ENCODE measurements at places on chromosomes 12 and 14.

DNA sequence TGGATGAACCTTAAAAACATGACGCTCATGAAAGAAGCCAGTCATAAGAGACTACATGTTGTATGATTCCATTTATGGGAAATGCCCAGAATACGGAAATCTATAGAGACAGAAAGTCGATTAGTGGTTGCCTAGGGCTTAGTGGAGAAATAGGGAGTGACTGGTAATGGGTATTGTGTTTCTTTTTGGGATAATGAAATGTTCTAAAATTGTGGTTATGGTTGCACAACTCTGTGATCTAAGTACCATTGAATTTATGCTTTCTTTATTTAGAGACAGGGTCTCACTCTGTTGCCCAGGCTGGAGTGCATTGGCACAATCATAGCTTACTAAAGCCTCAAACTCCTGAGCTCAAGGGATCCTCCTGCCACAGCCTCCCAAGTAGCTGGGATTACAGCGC, 8.0 kb downstream of the RBMS2 start:
- no peak for DNase-seq

DNA sequence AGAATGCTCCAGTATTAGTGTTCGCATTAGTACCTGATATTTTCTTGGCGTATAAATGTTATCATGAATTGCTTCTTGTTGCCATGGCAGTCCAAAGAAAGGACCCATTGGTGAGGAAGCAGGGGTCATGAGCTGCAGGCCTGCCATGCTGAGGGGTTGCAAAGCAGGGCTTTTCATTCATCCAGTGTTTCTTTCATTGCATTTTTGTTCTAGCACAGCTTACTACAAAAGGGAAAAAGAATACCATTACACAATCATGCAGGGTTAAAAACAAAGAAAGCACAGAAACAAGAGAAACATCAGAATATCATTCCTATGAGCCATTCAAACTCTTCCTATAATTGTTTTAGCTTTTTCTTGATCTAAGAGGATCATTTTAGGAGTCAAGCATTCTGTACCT, 24.0 kb downstream of the DICER1 start:
- DNase-seq = no peak

DNA sequence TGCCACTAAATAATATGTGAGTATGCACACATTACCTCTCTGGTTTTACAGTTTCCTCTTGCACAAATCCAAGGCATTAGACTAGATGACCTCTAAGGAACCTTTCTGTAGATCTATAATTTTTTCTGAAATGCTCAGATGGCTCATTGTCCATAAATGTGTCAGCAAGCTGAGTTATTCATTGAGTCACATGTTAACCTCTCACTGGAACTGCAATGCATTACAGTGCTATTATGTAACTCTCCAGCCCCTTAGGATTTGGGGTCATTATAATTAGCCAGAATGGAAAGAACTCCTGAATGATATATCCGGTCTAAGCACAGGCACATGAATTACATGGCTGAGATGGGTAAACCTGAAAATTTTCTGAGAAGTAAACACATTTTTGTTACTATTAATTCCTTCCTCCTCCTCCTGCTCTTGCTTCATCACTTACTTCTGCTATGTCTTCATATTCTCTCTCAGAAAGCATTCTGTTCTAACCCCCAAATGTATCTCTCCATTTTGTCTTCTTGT, 20.3 kb upstream of the DRAM1 start:
- DNase-seq = no peak

DNA sequence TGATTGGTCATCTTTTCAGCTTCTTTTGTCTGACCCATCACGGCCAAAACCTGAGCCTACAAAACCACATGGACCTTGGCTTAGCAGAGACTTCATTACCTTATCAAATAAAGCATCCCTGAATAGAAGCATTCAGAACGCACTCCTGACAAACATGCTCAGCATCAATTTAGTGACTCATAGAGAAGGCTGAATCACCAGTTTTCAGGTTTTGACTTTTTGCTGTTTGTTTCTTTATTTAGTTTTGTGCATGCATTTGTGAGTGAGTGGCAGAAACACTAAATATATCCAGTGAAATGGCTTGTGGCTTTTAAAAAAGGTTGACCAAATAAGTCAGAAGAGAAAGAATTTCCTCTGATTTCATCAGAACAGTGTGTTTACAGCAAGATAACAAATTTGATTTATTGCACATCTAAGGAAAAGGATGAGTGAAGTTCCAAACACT, 19.0 kb upstream of the OVCH1 start:
- DNase-seq = no peak

GRCh38 chr14:72366619-72367018, 434.4 kb downstream of the RGS6 start:
- DNase-seq = no peak

DNA sequence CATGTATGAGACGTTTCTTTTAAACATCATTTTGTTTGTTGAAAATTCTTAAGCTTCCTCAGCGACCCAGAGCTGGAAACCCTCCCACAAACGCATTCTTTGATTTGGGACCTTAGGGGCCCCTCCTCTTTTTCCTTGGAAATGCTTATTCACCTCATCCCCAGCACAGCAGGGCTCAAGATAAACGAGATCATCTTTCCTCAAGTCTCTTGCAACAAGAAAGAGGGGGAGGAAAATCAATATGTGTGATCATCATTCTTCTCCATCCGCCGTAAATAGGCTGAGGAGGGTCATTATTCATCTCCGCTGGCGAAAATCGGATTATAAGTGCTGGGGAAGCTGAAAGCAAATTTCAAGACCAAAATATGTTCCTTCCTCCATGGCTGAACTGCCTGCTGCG, 1415.2 kb downstream of the AACS start:
- no peak for DNase-seq

GRCh38 chr12:132605892-132606291, 4.5 kb downstream of the LRCOL1 start:
- DNase-seq = no peak

GRCh38 chr12:127223011-127223410, 1044.0 kb upstream of the TMEM132C start:
- no peak for DNase-seq

- DNase-seq = no peak
Measured at GRCh38 chr14:52907949-52908348, 42.9 kb downstream of the FERMT2 start.

All from CD4-positive, alpha-beta T cell treated with Interferon gamma for 1 hour (primary cell).